ENCODE measurements at places on chromosomes 11 and 22.

GRCh38 chr22:22983123-22983522 lies 87.2 kb upstream of the GNAZ start:
- DNase-seq = no peak

DNA sequence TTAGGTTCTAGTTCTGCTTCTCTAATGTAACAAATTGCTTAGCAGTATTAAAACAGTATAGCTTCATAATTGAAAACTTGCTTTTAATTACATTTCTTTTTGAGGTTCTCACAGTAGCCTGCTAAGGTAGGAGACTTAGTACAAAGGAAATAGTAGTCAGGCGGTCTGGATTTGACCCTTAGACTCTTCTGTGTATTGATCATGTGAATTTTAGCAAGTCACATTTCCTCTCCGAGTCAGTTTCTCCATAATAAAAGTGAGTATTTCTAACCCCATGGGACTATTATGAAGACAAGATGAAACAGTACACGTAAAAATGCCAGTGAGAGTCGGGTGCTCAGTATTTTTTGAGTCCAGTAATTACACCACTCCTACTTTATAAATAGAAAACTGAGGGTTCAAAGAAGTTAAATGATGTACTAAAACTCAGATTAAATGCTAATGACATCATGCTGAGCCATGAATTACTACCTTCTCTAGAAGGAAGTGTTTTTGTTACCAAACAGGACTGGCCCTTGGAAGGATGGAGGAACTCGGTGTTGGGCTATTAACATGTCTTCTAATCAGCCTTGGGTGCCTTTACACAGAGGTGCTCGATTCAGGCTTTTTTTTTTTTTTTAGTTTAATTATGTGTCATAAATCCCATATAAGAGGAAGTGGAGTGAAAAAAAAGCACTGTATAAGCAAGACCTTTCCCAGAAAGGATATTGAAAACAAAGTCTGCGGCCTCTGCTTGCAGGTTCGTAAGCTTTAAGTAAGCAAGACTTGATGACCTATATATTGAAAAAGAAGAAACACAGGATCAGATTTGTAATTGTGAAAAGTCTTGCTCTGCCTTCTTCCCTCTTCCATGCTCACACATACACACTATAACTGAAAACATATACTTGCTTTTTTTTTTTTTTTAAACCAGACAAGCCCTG lies 109.0 kb downstream of the EMSY start:
- DNase-seq = no peak

GRCh38 chr11:15826826-15827225 lies 529.5 kb downstream of the SOX6 start:
- no peak for DNase-seq

- DNase-seq = no peak
These were observed 62.2 kb downstream of the MYEOV start for GRCh38 chr11:69355959-69356702.

- no peak for DNase-seq
These were observed 6.1 kb downstream of the ARHGAP8 start for GRCh38 chr22:44758344-44758973.
